ENCODE measurements at places on chromosomes 12 and 14.

DNA sequence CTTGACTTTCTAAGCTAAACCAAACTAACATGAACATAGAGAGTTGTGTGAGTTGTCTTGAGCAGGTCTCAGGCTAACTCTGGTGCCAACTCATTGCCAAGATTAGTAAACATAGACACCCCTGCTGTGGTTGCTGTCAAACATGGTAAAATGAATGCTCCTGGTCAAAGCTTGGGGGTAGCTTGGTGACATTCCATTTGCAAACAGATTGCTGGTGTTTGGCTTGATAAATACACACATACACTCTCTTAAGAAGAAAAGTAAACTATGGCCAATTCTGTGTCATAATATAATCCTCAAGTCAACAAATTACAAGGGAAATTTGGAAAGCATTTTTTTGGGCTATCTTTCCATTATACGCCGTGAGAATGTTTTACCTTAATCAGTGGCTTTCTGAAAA lies 386.4 kb upstream of the PDE3A start:
- no peak for DNase-seq

DNA sequence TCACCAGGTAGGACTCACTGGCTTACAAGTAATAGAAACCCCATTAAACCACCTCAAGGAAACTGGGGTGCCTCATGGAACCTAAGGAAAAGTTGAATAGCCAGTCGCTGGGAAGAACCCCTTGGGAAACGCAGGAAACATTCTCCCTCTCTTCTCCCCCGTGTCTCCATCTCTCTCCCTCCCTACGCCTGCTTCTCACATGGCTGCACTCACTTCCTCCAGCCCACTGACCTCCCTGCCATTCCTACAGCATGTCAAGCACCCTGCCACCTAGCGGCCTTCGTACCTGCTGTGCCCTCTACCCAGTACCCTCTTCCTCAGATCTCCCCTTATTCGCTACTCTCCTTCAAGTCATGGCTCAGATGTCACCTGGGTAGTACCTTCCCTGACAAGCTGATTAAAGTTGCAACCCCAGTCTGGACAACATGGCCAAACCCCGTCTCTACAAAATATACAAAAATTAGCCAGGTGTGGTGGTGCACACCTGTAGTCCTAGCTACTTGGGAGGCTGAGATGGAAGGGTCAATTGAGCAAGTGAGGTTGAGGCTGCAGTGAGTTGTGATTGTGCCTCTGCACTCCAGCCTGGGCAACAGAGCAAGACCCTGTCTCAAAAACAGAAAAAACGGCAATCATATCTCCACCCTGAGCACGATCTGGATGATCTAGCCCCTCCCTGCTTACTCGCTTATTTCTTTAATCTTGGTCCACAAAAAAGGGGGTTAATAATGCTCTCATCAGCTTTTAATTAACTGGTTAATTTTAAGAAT lies 6.4 kb upstream of the DTX1 start:
- no peak for DNase-seq

DNA sequence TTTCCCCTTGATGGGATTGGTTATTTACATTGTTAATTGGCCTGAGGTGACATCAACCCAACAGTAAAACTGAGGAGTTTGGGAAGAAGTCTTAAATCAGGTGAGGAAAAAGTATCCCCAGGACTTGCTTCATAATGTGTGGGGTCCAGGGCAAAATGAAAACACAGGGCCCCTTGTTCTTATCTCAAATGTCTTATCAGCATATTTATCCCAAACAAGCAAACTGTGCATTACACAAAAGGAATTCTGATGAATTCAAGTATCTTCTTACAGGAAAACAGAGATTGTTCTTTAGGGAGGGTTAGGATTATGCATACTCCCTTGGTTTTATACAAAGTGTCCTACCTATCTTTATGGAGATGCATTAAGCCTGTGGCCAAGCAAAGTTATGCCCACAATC lies 178.4 kb downstream of the SPTSSA start:
- no peak for DNase-seq

- no peak for DNase-seq
Measured at GRCh38 chr14:33525626-33526025, 425.2 kb downstream of the EGLN3 start.

GRCh38 chr12:6612247-6612646 lies 5.1 kb upstream of the CHD4 start:
- DNase-seq = no peak

- DNase-seq = no peak
Measured at GRCh38 chr14:77098529-77099353, 683 bp downstream of the CIPC start.

GRCh38 chr14:68312884-68313610 lies 479.8 kb downstream of the ZFP36L1 start:
- DNase-seq = peak; percentile 99

DNA sequence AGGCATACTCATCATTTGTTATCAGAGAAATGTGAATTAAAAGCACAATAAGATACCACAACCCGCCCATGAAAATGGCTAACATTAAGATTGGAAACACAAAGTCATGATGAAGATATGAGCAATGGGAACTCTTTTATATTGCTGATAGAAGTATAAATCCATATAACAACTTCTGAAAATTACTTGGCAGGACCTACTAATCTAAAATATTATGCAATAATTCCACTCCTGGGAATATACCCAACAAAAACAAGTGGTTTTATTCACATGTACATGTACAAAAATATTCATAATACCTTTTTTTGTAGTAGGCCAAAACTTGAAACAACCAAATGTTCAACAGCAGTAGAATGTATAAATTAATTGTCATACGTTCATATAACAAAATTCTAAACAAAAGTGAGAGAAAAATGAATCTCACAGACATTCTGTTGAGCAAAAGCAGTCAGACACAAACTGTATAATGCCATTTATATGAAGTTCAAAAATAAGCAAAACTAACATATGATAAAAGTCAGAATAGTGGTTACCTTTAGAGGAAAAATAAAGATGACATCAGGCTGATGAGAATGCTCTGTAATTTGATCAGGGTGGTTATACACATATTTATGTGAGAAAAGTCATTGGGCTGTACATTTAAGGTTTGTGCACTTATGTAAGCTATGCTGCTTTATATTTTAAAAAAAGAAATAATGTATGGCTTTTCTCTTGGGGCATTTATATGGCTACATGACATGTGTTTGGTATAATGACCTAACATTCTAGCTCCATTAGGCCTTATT lies 309.2 kb upstream of the KITLG start:
- no peak for DNase-seq

DNA sequence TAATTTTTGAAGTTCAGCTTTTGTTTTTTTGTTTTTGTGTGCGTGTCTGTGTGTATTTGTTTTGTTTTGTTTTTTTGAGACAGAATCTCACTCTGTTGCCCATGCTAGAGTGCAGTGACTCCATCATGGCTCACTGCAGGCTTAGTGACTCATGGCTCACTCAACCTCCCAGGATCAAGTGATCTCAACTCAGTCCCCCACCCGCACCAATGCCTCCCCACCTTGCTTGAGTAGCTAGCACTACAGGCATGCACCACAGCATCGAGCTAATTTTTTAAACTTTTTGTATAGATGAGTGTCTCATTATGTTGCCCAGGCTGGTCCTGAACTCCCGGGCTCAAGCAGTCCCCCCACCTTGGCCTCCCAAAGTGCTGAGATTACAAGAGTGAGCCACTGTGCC lies 981.4 kb downstream of the BCL11B start:
- no peak for DNase-seq

GRCh38 chr12:75820848-75821578 lies 210.6 kb downstream of the PHLDA1 start:
- no peak for DNase-seq

DNA sequence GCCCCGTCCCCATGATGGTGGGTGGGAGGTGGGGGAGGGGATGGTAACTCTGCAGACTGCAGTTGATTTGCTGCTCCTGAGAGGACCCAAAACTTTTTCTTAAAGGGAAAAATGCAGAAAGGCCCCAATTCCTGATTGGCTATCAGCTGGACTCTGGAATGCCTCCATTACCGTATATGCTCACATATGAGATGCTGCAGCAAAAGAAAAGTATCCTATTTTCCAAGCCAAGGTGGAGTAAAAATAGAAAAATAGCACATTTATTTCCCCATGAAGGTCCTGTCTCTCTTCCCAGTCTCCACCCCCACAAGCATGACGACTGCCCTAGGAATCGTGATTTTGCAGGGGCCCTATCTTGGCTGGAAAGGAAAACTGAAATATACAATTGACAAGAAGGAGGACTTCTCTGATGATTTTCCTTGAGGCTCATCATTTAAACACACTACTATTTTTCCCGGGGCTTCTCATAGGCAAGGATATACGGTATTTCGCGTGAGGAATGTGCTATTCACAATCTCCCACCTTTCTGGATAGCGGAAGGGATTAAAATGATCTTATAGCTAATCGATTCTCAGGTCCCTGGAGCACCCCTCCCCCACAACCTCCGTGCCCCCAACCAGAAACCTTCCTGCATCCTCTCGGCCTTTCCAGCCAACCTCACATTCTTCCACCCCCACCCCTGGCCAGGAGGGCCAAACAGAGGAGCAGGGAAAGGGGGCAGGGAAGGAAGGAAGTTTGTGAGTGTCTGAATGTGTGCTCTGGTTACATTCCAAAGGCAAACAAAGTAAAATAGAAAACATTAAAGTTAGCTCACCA lies 138.9 kb upstream of the CCND2 start:
- no peak for DNase-seq

DNA sequence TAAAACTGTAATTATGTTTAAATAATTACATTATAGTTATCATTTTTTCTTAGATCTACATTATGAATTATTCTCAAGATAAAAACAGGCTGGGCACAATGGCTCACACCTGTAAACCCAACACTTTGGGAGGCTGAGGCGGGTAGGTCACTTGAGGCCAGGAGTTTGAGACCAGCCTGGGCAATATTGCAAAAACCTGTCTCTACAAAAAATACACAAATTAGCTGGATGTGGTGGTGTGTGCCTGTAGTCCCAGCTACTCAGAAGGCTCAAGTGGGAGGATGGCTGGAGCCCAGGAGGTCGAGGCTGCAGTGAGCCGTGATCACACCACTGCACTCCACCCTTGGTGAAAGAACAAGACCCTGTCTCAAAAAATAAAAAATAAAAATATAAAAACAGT lies 40.3 kb upstream of the KCNJ8 start:
- no peak for DNase-seq

GRCh38 chr14:95505030-95505589 lies 11.3 kb downstream of the SYNE3 start:
- DNase-seq = no peak

- no peak for DNase-seq
Measured at GRCh38 chr14:99944241-99944651, 121.0 kb upstream of the EVL start.

GRCh38 chr12:75489187-75489586 lies 8.6 kb downstream of the GLIPR1 start:
- no peak for DNase-seq

DNA sequence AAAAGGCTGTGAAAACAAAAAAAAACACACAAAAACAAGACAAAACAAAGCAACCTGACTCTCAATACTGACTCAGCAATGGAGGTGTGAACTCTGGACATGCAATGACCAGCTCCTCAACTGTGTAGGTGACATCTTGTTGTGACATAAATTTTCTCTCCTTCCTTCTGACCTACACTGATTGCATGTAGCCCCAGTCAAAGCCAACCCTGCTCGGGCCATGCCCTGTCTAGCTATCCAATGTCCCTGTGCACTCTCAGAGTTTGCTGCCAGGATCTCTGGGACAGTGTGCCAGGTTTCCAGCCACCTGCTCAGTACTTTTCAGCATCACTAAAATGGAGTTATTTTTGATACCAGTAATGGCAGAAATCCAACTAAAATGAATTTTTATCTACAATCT lies 18.9 kb upstream of the CRACR2A start:
- DNase-seq = no peak

GRCh38 chr12:97276661-97277429 lies 185.8 kb upstream of the RMST start:
- DNase-seq = no peak

DNA sequence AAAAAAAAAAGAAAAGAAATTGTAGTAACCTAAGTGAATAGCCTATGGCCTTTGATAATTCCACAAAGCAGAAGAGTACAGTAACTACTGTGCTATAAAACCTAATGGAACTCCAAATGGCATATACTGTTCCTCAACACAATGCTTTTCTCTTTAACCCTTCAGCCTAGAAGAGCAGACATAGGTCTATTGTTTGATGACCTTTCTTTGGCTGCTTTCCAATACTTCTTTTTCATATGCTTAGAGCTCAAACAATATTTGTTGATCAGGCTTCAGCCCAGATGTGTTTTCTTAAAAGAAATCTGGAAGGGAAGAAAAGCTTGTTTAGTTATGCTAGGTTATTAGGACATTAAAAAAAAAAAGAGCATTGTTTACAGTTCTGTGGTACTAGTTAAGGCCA lies 116.4 kb downstream of the NTN4 start:
- no peak for DNase-seq

- no peak for DNase-seq
Measured at GRCh38 chr14:64919618-64920017, 5.4 kb downstream of the CHURC1 start.

DNA sequence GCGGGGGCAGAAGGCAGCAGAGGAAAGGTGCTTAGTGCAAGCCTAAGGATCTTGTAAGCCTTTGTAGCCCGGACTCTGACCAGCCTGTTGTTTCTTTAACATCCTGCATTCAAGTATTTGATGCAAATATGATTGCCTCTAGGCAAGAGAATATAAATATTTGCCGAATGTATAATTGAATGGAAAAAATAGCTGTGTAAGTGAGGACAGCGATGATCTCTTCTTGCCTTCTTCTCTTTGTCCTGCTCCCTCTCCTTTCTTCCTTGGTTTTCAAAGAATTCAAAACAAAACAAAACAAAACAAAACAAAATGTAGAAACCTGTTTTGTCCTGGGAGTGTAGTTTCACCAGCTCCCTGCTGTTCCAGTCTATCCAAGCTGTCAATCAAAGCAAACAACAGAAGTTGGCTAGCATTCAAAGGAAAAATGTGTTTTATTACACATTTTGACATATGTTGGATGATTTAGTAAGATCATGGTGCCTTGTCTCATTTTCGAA lies 74.9 kb upstream of the CPM start:
- no peak for DNase-seq

GRCh38 chr14:39974036-39974435 lies 541.8 kb upstream of the FBXO33 start:
- peak; percentile 76 for DNase-seq

- no peak for DNase-seq
Measured at GRCh38 chr14:88879022-88879421, 54.6 kb downstream of the TTC8 start.

- peak; percentile 25 for DNase-seq
Measured at GRCh38 chr14:74302152-74302628, 544 bp downstream of the ABCD4 start.

- DNase-seq = no peak
Measured at GRCh38 chr12:95673576-95673975, 117.0 kb downstream of the NTN4 start.

DNA sequence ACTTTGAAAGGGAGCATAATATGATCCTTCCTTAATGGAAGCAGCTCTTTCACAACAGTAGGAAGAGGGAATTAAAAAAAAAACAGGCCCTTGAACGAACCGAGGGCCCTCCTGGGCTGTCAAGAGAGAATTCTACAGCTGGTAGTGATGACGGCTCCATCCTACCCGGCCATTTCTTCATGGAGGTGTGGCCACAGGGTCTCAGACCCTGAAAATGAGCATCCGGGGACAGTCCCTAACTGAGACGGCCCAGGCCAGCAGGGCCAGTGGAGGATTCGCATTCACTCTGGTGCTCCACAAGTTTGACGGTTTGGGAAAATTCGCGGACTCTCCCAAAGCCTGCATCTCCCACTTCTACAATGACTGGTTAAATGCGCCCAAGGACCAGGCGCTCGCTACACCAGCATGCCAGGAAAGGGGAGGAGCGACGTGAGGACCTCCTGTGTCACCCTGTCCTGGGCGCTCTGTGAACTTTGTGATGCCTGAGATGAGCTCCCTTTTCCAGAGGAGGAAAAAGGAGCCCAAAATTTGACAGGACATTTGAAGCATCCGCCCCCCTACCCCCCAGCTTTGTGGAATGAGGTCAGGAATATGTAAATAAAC lies 66.8 kb downstream of the BCL11B start:
- no peak for DNase-seq
